ENCODE measurements at places on chromosomes 1 and 21. TPM values are rescaled to one million over a fixed set of nuclear protein-coding genes. Genes with fewer than 3 reads are reported as not detected.

The PPIE gene
- total RNA-seq, result 39.0 TPM

The NTNG1 gene
- total RNA-seq, result 2.2 TPM

The CYP4A22 gene
- total RNA-seq, result not detected

The SLC22A15 gene
- total RNA-seq, result 4.1 TPM

The RGS2 gene
- total RNA-seq, result 294 TPM

The USP25 gene
- 96.3 TPM for total RNA-seq

The RHBG gene
- total RNA-seq, result not detected

The LRRC47 gene
- 18.5 TPM for total RNA-seq
